ENCODE measurements at places on chromosomes 12 and 14. TPM values are rescaled to one million over a fixed set of nuclear protein-coding genes. Genes with fewer than 3 reads are reported as not detected.

KCNA1 gene
- not detected for total RNA-seq

DNA sequence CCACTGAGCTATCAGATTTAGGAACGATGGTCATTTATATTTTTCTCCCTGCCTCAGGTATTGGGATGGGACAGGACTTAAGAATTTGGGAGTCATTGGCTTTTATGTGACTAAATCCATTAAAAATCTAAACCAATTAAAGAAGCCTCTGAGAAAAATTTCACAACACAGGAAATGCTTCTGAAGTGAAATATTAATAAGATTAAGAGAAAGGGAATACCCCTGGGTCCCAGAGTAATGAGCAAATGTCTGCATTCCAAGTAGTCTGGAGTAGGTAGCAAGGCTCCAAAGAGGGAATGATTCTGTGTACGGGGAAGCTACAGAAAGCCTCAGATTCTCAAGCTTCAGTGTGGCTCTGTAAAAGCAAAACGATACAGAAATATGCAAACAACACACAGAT lies 707 bp upstream of the MED6 start:
- H3K4me3 ChIP-seq: peak overlapping the region; percentile 88
- peak overlapping the region; percentile 87 for H3K27ac ChIP-seq
- peaks cover 12% of the 10 kb centered on the region for H3K27me3 ChIP-seq
- peaks cover 23% of the 10 kb centered on the region for H3K4me1 ChIP-seq

GRCh38 chr14:99357916-99358390 lies 86.0 kb upstream of the BCL11B start:
- no peaks in the 10 kb centered on the region for H3K27me3 ChIP-seq
- H3K36me3 ChIP-seq: no peaks in the 10 kb centered on the region
- DNase-seq: no peak
- H3K27ac ChIP-seq: no peak overlapping the region
- no peaks in the 10 kb centered on the region for H3K4me1 ChIP-seq
- no peak overlapping the region for H3K4me3 ChIP-seq

GRCh38 chr12:57764662-57765002 lies 2.2 kb downstream of the CYP27B1 start:
- H3K4me1 ChIP-seq: peaks cover 14% of the 10 kb centered on the region
- peak overlapping the region; percentile 87 for H3K4me3 ChIP-seq
- peaks cover 49% of the 10 kb centered on the region for H3K36me3 ChIP-seq
- H3K27me3 ChIP-seq: peaks cover 5% of the 10 kb centered on the region
- DNase-seq: no peak

RARG gene
- 38.5 TPM for total RNA-seq

DNA sequence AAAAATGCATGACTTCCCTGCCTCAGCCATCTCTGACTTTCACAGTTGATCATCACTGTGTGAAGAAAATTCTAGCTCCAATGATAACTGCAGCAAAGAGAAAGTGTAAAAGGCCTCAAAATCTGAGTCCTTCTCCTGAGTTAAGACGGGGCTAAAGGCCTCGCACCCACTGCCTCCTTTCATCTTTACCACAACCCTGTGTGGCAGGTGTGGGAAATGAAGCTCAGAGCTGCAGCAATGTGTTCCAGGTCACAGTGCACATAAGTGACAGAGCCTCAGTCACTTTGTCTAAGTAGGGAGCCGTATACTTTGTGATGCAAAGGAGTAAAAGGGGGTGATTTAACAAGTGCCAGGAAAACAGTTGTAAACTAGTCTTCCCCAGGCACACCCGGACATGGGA lies 144.7 kb upstream of the TMCC3 start:
- H3K27me3 ChIP-seq: no peaks in the 10 kb centered on the region
- no peak overlapping the region for H3K27ac ChIP-seq
- DNase-seq: no peak
- no peaks in the 10 kb centered on the region for H3K4me1 ChIP-seq
- H3K4me3 ChIP-seq: no peak overlapping the region

GRCh38 chr14:52307905-52308304 lies 6.2 kb upstream of the PTGER2 start:
- H3K27ac ChIP-seq: peak overlapping the region; percentile 46
- no peak overlapping the region for H3K4me3 ChIP-seq
- H3K4me1 ChIP-seq: peaks cover 56% of the 10 kb centered on the region
- no peaks in the 10 kb centered on the region for H3K27me3 ChIP-seq

DNA sequence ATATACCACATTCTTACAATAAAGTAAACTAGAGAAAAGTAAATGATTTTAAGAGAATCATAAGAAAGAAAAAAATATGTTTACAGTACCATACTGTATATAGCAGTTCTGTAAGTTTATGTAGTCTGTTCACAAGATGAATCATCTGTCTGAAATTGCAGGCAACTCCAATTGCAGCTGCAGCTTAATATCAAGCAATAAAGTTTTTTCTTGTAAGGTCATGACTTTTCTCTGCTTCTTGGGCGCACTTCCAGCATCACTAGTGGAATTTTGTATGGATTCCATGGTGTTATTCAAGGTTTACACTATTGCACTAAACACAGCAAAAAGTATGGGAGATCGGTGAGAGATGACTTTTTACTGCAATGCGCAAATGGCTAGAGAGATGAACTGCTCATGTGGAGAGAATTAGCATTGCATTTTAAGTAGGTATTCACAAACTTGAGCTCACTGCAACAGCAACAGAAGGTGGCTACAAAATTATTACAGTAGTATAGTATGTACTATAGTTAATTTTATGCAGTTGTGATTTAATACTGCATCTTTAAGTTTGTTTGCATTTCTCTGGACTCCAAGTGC lies 445.4 kb upstream of the OR4E1 start:
- no peaks in the 10 kb centered on the region for H3K36me3 ChIP-seq
- DNase-seq: no peak
- peak overlapping the region; percentile 68 for H3K27ac ChIP-seq
- H3K4me3 ChIP-seq: peak overlapping the region; percentile 72
